Cortex of kidney (tissue), 1 donor: ENCODE measurements at places on chromosomes 7 and 10.

GRCh38 chr10:69240455-69240854, 20.3 kb downstream of the HKDC1 start:
- no peak for DNase-seq

GRCh38 chr10:86130041-86130440, 236.6 kb downstream of the GRID1 start:
- no peak for DNase-seq

GRCh38 chr10:57624066-57624465, 643.6 kb downstream of the IPMK start:
- no peak for DNase-seq

- DNase-seq = no peak
Observed at GRCh38 chr10:24723788-24724380, at the start of gene ARHGAP21. TSS of gene ARHGAP21 (minus strand) at chr10:24723887. CDS start at chr10:24721899, 1,988 bp downstream.

DNA sequence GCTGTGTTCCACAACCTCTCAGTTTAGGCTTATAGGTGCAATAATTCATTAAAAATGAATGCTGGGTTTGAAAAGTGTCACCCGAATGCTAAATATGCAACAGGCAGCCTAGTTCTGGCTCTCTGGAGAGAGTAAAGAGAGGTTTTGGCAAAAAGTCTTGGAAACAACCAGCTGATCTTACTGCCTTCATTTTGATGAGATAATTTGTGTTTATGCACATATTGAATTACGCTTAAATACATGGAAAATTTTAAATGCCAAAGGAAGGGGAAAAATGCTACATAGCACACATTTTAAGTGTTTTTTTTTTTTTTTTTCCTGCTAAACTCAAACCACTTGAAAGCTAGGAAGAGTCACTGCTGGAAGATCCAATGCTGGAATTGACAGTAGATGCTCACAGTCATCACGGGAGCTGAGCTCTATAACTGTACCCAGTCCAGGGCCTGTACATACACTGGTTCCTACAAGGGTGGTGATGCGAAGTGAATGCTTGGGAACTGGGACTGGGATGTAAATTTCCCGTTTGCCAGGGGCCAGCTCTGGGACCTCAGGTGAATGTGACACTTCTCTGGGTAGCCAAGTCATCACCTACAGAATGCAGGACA, 151.5 kb downstream of the PFKFB3 start:
- no peak for DNase-seq

- DNase-seq = no peak
Observed at GRCh38 chr7:108146070-108146842, 16.1 kb upstream of the LAMB4 start.

DNA sequence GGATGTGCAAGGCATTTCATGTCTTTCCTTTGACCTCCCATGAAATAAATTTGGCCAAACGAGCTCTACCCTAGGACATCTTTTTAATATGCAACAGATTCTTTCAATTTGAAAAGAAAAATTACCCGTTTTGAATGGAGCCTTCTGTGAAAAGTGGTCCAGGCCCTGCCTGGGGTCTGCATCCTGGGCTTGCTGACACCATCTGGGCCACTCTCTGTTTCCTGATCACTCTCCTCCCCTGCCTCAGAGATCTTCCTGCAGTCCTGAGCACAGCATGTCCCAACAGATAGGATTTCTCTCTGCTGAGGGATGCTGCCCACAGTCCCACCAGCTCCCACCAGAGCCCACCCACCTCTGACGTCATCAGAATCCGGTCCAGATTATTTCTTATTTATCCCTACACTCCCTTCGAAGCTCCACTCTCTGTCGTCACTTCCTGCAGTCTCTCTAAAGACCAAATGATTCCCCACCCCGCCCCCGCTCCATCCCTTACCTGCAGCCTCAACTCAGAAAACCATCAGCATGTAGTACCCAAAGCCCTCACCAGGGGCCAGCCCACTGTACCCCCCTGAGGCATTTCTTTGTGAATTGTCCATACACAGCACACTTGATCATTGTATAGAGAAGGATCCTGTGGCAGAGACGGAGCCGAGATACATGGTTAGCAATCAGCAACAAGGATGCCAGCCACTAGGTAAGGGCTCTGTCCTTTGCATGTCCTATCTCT, 192.1 kb upstream of the MGMT start:
- no peak for DNase-seq

GRCh38 chr7:47683485-47683898, 101.6 kb upstream of the TNS3 start:
- no peak for DNase-seq

GRCh38 chr10:107011105-107011504, 153.4 kb downstream of the SORCS1 start:
- no peak for DNase-seq

DNA sequence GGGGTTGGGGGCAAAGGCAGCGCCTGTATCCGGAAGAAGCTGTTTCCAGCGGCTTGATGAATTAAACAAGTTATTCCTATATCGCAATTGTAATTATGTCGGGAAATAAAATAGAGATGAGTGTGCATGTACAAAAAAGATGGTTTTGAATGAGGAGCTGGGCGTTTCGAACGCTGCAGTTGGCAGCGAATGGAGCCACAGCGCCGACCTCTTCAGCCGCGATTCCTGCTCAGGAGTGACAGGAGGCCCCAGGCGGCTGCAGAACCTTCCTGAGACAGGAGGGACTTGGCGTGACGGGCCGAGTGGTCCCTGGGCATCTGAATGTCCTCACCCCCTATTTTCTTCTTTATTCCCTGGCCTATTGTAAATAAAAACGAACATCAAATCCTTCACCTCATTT, 184.9 kb downstream of the DNAJB6 start:
- no peak for DNase-seq

DNA sequence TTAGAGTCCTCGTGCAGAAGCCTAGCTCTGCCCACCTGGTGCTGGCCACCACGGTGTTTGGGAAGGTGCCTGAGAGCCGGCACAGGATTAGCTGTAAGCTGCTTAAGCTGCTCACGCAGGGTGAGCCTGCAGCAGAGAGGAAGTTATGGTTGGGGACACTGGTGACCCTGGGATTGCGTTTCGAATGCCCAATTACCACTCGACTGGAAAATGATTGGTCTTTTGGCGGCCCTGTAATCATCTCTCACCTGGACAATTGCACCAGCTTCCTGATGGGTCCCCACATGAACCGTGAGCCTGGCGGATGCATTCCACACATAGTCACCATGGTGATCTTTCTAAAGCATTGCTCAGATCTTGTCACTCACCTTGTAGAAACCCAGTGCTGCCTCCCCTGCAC, 442.3 kb upstream of the ZMIZ1 start:
- no peak for DNase-seq

GRCh38 chr10:60870416-60870728, 73.6 kb downstream of the RHOBTB1 start:
- DNase-seq = no peak

DNA sequence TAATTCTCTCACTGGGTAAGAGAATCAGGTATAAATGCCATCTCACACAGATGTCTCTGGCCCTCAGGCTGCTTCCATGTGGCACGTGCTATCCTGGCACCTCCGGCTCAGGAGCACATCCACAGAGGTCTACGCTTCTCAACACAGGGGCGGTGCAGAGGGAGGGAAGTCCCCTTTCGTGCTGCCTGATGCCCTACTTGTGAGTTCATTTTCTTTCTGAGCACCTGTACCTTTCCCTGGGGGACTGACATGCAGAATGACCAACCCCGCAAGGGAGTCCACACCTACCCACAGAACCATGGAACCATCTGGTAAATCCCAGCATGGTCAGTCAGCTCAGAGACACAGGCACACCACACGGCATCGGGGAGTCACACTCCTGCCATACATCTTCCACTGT, 99.0 kb upstream of the SAMD8 start:
- DNase-seq = no peak

DNA sequence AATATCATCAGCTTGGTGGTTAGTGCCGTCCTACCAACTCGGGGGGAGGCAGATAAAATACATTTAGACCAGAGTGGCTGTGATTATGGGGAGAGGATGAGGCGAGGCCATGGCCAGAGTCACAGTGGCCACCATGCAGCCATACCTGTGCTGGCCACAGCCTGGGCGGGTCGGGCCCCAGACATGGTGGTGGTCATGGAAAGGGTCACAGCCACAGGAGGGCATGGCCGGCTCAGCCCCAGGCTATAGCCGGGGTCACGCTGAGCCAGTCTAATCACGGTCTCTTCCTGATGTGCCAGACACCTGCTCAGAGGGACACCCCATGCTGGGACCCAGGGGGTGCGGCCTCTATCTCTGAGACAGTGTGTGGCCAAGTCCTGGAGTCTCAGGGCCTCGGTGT, 10.2 kb downstream of the ADGRA1 start:
- DNase-seq = no peak

DNA sequence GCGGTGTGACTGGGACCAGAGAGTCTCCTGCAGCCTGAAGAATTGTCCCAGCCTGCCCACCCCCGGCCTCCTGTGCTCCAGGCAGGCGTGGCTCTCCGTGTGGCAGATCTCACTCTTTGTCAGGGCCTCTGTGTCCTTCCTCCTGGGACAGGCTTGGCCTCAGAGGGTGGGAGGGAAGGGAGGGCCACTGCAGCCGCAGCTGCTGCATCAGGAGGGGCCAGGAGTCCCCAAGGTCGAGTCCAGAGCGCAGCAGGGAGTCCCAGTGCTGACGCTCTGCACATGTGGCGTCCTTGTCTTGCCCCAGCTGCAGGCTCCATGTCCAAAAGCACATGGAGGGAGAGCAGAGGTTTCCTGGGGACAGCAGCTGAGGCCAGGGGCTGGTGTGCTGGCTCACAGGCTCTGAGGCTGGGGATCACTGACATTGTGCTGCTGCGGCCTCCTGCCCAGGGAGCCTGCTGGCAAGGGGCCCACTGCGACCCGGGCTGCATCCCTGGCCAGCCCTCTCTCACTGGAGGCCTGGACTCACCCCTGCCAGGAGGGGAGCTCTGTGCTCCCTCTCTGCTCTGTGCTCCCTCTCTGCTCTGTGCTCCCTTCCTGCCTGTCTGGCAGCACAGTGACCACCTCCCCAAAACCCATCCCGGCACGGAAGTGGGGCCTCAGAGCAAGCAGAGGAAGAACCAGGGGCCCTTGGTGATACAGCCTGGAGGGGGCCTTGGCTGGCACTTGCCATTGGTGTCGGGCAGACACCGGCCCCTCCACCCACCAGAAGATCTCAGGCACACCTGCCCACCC, 114.6 kb upstream of the RET start:
- no peak for DNase-seq

DNA sequence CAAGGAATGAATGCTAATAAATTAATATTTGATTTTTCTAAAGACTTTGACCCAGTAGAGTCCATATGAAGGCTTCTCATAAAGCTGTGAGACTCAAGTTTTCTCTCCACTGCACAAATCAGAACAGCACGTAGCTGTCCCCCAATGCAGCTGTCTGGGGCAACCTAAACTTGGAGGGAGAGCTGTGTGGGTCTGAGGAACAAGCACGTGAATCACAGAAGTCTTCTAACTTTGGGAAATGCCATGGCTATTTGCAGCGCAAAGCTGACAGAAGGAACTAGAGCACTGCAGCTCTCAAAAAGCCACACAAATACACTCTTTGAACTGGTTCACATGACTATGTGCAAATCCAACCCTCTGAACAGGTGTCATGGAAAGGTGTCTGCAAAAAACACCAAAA, 47.9 kb downstream of the COL1A2 start:
- no peak for DNase-seq

- no peak for DNase-seq
Observed at GRCh38 chr7:23184709-23185359, 3.0 kb downstream of the NUP42 start.

DNA sequence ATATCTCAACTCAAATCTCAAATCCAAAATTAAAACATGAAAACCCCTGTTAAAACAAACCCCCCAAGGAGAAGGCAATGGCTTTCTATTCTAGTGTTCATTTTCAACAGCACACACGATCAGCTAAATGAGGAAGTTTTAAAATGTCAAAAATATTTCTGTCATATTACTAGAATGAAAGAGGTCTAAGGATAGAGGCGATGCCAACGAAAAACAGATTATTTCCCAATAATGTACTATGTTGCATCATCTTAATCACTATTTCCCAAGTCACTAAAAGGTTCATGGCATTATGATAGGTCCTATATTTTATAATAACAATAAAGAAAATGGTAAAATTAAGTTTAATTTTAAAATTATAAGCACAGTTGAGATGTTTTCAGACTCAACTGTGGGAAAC, 10.1 kb downstream of the CNOT4 start:
- DNase-seq = no peak

DNA sequence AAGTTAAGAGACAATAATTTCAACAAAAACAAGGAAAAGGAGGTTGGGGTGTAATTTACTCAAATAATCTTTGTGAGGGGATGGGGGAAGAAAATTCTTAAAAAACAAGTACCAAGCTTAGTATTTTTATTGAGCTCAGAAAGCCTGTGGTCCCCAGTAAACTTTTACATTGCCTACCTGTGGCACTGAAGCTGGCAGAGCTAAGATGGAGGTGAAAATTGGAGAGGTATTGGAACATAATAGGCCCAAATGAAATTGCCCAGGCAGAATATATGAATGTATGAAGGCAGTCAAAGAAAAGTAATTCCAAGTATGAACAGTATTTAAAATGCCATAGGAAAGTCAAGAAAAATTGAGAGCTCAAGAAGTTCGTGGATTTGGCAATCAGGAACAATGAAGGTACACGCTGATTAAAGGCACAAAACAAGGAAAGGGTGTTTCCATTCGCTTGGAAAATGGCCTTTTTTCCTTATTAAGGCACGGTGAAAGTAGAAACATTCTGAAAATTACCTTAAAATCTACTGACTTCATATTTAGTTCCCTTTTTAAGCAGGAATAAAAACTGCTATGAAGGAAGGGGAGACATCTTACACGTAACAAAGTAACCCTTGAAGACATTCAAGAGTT, 3.4 kb upstream of the KMT2E start:
- DNase-seq = no peak

DNA sequence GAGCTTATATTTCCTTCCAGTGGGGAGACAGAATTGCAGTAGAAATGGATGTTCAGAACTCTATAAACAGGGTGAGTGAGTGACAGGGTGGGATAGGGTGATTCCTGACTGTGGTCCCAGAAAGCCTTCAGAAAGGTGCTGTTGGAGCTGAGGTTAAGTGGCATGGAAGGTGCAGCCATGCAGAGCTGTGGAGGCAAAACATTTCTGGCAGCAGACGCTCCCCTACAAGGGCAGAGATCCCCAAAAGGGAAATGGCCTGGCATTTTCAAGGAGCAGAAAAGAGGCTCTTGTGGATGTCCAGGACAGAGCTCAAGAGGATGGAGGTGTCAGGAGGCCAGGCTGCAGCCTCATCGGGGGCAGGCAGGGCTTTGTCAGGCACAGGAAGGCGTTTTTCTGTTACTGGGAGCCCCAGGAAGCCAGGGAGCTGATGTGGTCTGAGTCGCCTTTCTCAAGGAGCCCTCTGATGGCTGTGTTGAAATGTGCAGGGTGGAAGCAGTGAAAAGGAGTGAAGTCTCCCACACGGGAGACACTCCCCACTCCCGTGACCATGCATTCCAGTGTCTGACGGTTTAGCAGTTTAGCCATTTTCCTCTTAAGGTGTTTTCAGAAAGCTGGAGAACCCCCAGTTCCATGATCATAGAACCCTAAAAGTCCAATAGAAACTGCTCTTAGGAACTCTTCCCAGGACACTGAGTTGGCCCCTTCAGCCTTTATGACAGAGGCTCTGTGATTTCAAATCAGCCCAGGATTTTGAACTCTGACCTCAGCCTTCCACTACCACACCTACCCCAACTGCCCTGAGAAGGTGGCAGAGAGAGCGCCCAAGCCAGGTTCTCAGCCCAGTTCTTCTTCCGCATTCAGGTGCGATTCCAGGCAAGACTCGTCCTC, 96.2 kb downstream of the C10orf105 start:
- DNase-seq = no peak

GRCh38 chr7:55527307-55527706, 45.0 kb downstream of the VOPP1 start:
- DNase-seq = no peak
